ENCODE measurements at places on chromosomes 7 and 10. TPM values are rescaled to one million over a fixed set of nuclear protein-coding genes. Genes with fewer than 3 reads are reported as not detected.
A peak's percentile ranks its signal among the peaks of the same experiment; 100 is the strongest.

DNA sequence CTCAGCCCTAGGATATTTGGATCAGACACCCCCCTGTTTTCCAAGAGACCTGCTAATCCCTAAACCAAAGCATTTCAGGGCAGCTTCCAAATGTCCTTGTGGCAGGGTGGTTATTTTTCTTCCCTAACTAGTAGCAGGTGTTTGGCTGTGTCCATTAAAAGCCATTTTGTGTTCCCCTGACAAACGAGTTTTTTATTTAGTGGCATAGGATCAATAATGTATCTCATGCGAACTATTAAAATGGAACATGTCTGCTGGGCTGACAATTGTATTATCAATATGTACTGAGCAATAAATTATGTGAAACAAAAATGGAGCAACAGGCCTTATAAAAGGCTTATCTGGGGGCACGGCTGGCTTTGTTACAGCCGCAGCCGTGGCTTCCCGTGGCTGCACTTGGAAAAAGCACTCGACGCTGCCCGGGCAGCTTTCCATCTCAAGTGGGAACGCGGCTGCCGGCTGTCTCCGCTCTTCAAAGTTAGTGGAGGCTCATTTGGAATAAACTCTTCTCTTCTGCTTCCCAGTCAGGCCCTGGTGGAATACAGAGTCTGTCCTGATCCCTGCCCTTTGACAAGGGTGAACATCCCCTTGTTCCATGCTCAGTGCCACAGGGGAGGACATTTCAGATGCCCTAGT is 554.3 kb downstream of the TYW1 start:
- no peak for DNase-seq

DNA sequence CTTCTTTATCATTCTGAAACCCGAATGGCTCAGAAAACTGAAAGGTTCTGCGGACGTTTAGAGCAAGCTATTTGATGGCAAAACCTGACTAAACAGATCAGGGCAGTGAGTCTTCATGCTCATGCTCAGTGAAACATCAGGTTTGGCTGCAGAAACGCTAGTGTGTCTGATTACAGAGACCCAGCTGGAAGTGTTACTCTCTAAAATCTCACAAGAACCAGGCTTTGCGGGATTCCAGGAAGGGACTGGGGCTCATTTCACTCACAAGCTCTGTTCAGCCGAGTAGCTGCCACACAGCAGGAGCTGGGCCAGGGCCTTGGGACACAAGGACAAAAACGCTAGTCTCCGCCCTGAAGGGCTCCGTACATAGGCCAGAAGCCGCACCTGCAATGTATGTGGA is 2.9 kb downstream of the PITRM1 start:
- no peak for DNase-seq

DNA sequence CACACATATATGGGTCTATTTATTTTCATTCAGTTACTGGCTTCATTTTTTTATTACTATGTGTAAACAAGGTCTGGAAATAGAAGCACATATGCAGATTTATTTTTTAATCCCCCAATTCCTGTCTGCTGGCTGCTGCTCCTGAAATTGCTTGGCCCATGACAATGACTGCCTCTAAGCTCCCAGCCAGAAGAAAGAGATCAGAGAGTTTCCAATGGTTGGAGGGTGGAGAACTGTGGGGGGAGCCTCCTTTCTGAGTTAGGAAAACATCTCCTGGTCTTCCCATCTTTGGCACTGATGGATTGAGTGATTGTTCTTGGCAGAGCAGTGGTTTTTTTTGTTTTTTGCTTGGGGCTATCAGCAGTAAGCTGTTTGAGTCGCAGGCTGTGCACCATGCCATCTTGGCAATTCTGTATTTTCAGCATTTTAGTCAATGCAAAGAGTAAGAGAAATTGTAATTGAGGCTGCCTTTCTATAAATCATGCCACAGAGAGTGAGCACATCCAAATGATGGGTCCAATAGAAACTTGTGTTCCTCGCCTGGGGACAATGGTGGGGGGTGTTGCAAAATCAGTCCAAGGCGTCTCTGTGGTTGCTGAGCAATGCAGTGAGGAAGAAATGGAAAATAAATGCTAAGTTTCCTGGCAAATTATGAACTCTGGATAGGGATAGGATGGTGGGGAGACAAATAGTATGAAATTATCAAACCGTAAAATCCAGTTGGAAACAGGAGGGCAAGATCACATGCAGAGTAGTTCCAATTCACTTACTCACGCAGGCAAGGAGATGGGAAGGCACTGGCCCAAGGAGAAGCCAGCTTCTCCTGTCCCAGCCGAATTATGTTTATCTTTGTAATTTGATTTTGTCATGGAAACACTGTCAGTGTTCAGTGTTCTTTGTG is 382.4 kb downstream of the SORCS3 start:
- no peak for DNase-seq

SH2D4B gene
- not detected for polyA plus RNA-seq

PGAM2 gene
- polyA plus RNA-seq: not detected

TEX47 gene
- polyA plus RNA-seq: not detected

- DNase-seq: no peak
Observed at GRCh38 chr10:113965077-113965476, 78.6 kb upstream of the ADRB1 start.

DNA sequence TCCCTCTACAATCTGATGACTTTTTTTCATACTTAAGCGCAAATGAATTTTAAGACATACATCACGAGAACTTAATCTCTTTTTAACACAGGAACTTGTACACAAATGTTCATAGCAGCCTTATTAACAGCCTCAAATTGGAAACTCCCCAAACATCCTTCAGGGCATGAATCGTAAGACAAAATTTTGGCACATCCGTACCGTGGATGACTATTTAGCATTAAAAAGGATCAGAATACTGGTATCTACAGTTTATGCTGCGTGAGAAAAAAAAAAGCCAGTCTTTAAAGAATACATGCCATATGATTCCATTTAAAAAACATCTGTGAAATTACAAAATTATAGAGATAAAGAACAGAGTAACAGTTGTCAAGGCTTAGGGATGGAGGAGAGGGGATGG is 46.8 kb downstream of the PDE1C start:
- DNase-seq: no peak

GRCh38 chr10:17112566-17112965 is 17.0 kb downstream of the CUBN start:
- DNase-seq: peak; percentile 42

CRHR2 gene
- not detected for polyA plus RNA-seq

DNA sequence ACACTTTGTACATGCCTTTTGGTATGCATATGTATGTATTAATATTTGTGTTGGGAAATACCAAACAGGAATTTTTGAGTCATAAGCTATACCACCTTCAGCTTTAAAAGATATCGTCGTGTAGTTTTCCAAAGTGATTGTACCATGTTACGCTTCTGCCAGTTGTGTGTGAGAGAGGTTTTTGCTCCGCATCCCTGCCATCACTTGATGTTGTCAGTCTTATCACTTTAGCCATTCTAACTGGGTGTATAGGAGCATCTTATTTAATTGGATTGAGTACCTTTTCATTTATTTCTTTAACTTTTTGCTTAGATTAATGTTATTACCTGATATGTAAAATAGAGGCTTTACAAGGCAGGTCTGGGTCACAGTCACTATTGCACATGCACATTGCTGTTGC is 3.4 kb downstream of the KLHL7 start:
- DNase-seq: no peak

- no peak for DNase-seq
Observed at GRCh38 chr7:93165447-93165846, 17.3 kb upstream of the SAMD9L start.

DNA sequence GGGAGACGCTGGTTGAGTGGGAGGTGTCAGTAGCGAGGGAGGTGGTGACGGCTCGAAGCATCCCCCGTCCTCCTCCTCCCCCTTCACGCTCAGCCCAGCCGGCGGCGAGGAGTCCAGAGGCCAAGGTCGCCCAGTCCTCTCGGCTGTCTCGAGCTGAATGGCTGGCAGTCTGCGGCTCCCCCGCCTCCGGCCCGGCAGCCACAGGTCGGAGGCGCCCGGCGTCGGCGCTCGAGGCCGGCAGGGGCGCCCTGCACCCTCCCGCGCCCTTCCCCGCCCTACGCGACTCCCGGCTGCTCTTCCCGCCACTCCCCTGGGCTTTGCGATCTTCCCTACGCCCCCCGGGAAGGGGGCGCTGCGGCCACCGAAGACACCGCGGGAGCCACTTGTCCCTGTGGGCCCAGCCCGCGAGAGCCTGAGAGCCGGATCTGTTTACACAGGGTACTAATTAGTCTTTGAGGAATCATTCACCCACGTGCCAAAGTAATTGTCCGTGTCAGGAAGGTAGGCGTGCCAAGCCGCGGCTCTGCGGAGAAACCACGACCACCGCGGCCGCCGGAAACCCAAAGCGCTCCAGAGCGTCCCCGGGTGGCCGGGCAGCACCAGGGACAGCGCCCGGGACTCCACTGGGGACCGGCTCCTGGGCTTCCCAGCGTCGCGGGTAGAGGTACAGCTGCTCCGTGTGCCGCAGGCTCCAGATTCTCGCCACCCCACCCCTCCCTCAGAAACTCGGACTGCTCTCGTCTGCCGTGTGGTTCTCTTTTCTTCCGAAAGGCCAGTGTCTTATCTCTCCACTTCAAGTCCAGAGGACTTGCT is at the start of gene NXPH1:
Gene NXPH1 (plus strand): TSS at position 133 of the 813 bp plus-strand sequence.
- no peak for DNase-seq

- no peak for DNase-seq
Observed at GRCh38 chr10:17859492-17860156, 50.5 kb downstream of the MRC1 start.

- DNase-seq: no peak
Observed at GRCh38 chr7:82284936-82285519, 158.5 kb downstream of the CACNA2D1 start.

DNA sequence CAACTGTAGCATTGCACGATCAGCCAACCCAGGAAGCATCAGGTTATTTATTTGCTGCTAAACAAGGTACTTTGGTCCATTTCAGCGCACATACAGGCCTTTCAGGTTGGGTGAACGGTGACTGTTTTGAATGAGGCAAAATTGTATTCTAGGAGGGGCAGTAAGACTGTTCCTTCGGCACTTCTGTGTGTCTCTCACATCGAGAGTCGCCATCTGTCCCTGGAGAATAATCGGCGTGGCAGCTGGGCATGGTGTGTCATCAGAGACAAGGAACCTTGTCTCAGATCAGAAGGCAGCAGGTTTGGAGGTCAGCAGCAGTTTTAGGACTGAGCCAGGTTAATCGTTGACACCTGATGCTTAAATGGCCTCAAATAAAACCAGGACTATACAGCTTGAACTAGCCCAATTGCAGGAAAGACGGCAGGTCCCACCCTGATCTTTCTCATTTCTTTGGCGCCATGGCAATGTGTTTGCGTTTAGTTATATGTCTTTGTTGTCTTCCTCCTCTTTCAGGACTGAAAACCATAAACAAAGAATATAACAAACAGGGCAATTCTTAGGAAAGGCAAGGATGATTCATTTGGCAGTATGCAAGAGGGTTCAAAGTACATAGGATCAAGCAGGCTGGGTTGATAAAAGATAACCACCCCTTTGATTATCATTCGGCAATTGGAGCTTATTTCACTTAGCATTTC is 92.0 kb upstream of the PRR15 start:
- no peak for DNase-seq

DNA sequence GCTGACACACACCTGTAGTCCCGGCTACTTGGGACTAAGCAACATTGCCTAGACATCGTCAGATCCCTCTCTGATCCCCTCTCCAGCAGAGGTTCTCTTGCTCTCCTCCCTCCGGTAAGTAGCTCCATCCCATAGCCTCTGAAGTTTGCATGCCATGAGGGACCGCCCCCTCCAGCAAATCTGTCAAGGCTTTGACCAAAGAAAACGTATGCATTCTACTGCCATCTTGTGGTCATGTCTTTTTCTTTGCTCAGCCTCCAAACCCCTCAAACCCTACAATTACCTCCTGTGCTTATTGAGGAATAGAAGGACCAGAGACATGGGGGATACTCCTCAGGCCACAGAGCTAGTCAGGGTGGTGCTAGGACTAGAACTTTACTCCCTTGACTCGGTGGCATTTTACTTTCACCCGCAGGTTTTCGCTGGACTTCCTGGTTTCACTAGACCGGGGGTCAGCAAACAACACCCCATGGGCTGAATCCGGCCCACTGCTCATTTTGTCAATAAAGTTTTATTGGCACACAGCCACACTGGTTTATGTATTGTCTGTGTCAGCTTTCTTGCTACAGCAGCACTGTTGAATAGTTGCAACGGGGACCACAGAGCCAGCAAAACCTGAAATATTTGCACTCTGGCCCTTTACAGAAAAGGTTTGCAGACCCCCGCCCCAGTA is 202.6 kb upstream of the FOXK1 start:
- peak; percentile 52 for DNase-seq

- DNase-seq: no peak
Observed at GRCh38 chr7:19294619-19295018, 149.4 kb upstream of the FERD3L start.

SCIN gene
- polyA plus RNA-seq: 0.09 TPM

DNA sequence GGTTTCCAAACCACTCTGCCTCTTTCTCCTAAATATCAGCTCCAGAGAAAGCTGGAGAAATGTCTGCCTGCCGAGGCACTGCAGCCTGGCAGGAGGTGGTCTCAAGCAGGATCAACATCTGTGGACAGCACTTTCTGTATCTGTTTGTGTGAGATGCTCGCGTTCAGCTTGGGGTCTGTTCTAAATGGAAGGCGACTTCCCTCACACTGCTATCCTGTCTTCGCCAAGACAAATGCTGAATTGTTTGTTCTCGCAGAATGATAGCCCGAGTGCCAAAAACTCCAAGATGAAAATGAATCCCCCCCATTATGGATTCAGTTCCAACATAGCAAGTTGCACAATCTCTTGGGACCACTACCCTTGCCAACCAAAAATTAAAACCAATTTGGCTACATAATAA is 72.2 kb upstream of the PALS2 start:
- DNase-seq: no peak

PDE6C gene
- not detected for polyA plus RNA-seq

- DNase-seq: no peak
Observed at GRCh38 chr10:127451628-127452027, 97.5 kb upstream of the NPS start.

DNA sequence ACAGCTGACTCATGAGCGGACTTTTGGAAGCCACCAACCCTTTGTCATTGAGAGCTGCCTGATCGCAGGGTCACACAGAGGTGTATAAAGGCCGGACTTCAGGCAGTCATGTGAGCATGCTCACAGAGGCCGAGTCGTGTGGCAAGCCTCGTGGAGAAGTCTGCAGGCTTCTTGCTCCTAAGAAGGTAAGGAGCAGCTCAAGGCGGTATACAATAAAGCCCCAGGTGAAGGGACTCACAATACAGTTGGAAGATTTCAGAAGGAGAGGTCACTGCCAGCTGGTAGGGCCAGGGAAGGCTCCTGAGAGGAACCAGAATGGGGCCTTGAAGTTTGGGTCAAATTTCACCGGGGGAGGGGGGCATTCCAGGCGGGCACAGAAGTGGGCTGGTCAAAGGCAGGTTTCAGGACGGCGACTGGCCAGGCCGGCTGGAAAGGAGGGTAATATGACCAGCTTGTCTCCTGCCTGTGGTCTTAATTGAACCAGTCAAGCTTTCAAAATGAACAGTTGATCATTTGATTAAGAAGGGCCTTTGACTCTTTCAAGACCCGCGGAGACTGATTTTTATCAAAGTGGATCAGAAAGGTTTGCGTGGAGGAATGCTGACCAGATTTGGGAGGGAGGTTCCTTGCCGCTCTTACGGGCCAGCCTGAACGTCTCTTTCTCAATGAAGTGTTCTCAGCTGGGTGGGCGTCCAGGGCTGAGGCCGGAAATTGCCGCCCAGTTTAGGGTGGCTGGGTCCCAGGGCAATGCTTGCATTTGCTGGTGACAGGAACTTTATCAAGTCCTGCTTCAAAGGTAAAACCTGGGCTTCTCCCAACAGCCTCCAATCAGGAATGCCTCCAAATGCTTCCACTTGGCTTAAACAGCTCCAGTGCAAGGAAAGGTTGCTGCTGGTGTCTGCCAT is 178.6 kb downstream of the EMX2 start:
- DNase-seq: no peak

DDC gene
- polyA plus RNA-seq: not detected

GRCh38 chr7:85512790-85513189 is 325.9 kb upstream of the SEMA3D start:
- DNase-seq: no peak

GHITM gene
- 105 TPM for polyA plus RNA-seq

OGDHL gene
- polyA plus RNA-seq: 0.19 TPM
